ENCODE measurements at places on chromosomes 16 and 17.

DNA sequence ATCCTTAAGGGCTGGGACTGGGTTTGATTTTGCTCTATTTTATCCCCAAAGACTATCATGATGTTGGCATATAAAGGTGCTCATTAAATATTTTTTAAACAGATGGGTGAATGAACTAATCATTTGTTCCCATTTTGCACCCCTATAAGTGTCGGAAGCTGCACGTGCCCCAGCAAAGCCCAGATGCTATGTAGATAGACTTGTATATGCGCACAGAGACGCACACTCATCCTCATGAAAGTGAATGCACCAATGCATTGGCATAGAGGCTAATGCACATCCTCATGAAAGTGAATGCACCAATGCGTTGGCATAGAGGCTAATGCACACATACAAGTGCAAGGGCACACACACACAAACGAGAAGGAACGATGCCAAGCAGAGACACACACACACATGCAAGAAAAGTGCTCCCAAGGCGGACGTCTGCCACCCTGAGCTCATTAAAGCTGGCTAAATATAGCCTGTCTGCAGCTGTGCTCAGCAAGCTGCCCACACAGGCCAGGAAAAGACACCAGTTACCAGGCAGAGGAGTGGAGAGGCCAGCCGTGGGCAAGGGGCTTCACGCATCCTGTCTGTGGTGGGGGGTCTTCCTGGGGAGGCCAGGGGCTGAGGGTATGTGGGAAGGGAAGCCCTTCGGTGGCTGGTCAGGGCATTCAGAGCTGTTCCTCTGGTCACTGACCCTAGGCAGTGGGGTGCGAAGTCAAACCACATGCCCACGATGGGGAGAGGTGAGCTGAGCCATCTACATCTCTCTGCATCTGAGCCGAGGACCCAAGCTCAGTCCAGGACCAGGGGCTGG, 52.6 kb downstream of the PIMREG start:
- no peak for DNase-seq

GRCh38 chr16:49026566-49027181, 255.0 kb downstream of the CBLN1 start:
- DNase-seq, result no peak

DNA sequence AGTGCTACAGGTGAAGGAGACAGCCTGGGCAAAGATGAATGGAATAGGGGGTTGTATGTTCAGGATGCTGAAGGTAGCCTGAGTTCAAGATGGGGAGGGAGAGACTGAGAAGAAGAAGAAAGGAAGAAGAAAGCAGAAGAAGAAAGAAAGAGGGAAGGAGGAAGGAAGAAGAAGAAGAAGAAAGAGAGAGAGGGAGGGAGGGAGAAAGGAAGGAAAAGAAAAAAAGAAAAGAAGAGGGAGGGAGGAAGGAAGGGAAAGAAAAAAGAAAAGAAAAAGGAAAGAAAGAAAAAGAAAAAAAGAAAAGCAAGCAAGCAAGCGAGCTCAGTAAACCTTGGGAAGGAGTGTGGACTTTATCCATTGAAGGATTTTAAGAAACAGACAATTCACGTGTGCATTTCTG, 7.8 kb downstream of the CCDC42 start:
- no peak for DNase-seq

DNA sequence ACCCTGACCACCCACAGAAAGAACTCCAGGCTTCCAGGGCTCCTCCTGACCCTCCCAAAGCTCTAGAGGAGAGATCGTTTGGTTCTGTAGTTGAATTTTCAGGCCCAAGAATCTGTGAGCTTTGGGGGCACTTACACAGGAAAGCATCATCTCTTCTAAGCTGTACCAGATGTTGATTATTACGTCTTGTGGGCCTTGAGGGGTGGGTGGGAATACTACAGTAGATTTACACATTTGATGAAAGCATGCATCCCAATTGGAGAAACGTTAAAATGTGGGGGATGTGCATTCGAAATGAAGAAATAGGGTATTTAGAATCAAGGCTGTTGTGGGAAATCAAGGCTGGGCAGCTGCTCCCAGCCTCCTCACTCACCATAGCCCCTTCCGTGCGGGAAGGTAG, 61.9 kb downstream of the MGAT5B start:
- DNase-seq, result no peak

- DNase-seq, result peak; percentile 79
Measured at GRCh38 chr16:79618692-79619050, 18.1 kb upstream of the MAF start.

DNA sequence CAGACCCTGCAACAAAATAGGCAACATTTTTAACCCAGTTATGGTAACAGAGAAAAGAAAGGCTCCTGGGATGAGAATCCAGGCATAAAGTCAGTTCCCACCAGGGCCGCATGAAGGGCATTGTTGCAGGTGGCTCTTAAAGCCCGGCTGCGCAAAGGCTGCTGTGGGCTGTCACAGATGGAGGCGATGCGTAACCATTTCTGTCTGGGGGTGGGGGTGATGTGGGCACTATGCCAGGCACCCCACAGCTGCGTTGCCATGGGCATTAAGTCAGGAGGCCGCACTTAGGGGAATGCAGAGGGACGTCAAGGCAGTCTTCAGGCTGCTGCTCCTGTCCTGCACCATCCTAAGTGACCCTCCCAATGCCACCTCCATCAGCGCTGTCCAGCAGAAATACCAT, 228.4 kb downstream of the CPPED1 start:
- DNase-seq, result no peak

DNA sequence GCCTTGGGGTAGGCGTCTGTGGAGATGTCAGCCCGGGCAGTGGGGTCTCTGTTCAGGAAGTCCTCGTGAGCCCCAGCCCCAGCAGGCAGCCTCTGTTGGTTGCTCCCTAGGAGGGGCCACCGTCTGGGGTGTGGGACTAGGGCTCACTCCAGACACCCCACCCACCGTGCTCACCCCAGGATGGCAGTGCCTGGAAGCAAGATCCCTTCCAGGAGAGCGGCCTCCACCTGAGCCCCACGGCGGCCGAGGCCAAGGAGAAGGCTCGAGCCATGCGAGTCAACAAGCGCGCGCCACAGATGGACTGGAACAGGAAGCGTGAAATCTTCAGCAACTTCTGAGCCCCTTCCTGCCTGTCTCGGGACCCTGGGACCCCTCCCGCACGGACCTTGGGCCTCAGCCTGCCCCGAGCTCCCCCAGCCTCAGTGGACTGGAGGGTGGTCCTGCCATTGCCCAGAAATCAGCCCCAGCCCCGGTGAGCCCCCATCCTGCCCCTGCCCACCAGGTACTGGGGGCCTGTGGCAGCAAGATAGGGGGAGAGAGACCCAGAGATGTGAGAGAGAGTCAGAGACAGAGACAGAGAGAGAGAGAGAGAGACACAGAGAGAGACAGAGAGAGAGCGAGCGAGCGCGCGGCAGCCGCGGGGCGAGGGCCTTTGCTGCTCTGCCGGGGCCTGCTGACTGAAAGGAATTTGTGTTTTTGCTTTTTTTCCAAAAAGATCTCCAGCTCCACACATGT, 9.8 kb downstream of the NTHL1 start:
- DNase-seq, result no peak

GRCh38 chr17:32445497-32445896, 1.2 kb downstream of the PSMD11 start:
- no peak for DNase-seq

Measured in activated CD4-positive, alpha-beta T cell treated with anti-CD3 and anti-CD28 coated beads, Interleukin-2, amount 50 U/mL, for 48 hours (primary cell).